Left ventricle myocardium inferior (tissue), 1 donor: ENCODE measurements at places on chromosomes 4 and X.

DNA sequence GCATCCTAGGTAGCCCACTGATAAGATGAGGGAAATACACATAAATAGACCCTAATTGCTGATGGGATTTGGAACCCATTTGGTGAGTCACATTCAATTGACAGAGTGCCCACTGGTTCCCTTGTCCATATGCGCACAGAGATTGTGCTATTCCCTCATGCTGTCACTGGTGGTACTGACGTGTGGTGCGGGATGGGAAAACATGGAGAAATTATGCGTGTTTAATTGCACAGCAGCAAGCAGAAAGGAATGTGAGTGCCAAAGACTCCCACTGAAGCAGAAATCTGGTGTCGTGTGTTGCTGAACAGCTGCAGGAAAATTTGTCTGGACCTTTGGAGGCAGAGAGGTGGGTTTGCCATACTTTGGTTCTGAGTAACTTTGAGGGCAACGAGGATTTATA, 92.2 kb downstream of the NHSL2 start:
- no peak for DNase-seq

GRCh38 chr4:56972809-56973208, 4.6 kb downstream of the NOA1 start:
- no peak for DNase-seq

DNA sequence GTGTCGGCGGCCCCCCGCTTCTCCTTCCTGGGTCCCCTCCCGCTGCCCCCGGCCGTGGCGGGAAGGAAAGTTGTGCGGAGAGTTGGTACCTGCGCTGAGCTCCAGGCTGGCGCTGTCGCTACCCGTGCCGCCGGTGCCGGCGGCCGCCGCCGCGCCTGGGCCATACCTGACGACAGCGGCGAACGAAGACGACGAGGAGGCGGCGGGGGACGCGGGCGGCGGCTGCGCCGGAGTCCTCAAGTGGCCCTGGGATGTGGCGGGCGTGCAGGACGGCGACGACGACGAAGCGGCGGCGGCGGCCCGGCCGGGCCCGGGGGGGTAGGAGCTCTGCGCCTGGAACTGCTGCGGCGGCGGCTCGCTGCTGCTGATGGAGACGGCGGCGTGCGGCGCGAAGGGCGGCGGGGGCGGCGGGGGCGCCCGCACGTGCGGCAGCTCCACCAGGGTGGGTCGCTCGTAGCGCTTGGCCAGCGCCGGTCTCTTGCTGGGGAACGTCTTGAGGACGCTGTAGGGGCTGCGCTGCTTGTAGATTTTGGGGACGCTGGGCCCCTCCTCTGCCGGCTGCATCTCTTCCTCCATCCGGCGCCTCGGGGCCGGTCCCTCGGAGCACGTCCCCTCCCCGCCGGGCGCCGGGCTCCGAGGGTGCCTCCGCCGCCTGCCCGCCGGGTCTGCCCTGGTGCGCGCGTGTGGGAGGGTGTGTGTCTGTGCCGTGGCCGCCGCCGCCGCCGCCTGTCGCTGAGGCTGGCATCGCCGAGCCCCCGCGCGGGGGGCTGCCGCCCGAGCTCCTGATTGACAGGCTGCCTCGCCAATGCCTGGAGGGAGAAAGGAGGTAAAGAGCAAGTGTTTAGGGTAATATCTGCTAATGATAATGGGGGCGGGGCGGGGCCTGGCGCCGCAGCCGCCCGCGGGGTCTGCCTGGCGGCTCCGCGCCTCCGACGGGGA, 618 bp downstream of the BEND4 start:
- DNase-seq: no peak

GRCh38 chrX:78527263-78527662, 131.9 kb downstream of the RTL3 start:
- no peak for DNase-seq

DNA sequence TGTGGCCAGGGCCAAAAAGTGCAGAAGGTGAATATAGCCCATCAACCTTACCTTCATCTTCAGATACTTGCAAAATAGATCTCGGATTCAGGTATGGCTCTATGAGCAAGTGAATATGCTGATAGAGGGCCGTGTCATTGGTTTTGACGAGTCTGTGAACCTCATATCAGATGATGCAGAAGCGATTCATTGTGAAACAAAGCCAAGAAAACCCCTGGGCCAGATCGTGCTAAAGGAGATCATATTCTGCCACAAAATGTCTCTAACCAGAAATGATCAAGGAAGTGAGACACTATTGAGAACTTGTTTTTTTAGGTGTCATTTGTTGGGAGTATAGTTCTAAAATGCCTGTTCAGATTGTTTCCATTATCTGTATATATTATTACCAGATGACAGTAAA, 48.3 kb downstream of the PDK3 start:
- no peak for DNase-seq

DNA sequence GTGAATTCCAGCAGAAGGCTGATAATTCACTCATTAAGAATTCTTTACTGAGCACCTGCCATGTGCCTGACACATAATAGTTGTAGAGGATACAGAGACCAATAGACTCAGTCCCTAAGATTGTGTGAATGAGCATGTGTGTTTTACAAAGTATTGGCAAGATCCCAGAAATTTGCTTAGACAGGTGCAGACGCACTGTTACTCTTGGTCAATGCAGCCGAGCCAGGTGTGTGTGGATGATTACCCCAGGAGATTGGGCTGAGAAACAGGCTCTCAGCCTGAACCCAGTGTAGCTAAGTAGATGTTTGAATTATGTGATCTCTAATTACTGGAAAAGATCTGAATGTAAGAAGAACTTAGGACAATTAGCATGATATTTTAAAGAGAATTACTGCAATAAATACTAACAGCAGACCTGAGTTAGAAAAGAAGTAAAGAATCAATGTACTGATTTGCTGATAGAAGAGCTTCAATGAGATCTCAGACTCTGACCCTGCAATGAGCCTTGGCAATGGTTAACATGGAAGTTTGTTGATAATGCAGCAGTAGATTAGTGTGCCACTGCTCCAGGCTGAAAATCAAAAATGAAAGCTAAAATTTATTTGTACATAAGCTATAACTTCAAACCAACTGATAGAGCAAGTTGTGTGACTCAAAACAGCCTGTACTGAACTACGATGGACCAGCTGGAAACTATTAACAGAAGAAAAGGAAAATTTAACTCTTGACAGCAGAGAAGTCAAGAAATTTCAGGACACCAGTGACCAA, 32.2 kb upstream of the NDST4 start:
- DNase-seq: no peak

- DNase-seq: no peak
These were observed 244.1 kb downstream of the GPC3 start for GRCh38 chrX:133741303-133741702.

DNA sequence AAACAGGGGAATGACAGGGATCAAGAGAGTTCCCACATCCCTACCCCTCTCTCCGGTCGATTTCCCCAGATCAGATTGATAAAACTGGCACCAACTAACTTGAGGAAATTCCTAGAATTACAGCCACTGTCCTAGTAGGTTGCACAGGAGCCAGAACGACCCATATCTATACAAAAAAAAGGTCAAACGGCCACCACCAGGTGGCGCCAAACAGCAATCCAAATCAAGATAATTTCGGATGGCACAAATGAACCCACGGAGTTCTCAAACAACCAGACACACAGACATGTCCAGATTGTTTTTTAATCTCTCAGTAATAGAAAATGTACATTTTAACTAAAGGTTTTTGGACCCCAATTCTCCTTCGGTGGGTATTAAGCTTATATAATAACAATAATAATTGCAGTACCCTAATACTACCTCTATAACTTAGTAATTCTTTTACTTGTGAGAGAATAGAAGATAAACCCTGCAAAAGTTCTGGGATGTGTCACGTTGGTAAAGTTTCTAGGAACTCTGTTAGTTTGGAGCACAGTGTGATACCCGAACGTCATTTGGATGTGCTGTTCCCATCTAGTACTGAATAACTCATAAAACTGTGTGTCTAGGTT, 212.6 kb downstream of the SPOCK3 start:
- peak; percentile 45 for DNase-seq

GRCh38 chrX:17848545-17849265, 12.4 kb downstream of the RAI2 start:
- DNase-seq: no peak

GRCh38 chr4:156999175-156999517, 27.5 kb upstream of the PDGFC start:
- DNase-seq: no peak

DNA sequence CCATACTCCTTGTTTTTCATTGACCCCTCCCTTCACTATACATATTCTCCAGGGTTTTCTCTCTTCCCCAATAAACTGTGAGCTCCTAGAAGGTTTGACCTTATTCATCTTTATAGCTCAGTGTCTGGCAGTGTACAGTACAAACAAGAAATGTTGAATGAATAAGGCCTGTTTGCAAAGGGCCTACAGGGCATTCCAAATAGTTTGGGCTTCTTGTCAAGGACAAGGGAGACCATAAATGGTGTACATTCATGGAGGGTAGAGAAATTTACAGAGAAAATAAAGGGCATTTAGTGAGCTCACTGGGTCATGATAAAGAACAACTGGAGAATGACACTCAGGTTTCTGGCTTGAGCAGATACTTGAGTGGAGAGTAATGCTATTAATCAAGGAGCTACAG, 47.5 kb upstream of the EIF1AX start:
- DNase-seq: no peak

DNA sequence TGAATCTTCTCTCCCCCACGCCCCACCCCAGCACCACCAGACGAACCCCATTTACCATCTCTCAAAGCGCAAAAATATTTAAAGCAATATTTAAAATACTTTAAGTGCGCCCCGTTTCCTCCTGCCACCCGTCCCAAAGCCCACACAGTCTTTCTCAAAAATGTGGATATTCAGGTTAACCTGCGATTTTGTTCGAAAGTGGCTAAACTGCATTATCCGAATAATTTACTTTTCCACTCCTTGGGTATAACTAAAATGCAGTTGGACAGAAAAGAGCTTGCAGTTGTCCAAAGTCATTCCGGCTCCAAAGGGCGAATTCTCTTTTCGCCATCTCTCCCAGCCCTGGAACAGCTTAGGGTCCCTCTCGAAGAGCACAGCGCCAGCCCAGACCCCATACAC, 662 bp downstream of the SMIM43 start:
- no peak for DNase-seq

DNA sequence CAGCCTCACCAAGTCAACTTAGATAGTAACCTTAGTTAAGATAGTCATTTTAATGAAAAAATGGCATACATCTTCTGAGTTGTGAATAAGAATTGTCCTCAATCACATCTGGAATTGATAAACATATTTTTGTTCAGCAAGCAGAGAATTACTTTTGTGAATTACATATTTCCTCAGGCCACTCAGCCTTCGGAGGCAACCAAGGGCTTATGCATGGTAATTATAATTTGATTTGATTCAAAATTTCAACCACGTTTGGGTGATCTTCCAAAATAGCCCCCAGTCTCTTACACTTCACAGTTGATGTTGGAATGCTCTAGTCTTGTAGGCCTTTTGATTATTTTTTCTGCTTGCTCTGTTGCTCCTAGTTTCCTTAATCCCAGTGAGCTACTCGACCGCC, 63.4 kb downstream of the GALNTL6 start:
- no peak for DNase-seq

GRCh38 chr4:44646151-44646550, 5.3 kb downstream of the YIPF7 start:
- DNase-seq: no peak

GRCh38 chr4:51932261-51932660, 87.9 kb downstream of the LRRC66 start:
- DNase-seq: no peak

DNA sequence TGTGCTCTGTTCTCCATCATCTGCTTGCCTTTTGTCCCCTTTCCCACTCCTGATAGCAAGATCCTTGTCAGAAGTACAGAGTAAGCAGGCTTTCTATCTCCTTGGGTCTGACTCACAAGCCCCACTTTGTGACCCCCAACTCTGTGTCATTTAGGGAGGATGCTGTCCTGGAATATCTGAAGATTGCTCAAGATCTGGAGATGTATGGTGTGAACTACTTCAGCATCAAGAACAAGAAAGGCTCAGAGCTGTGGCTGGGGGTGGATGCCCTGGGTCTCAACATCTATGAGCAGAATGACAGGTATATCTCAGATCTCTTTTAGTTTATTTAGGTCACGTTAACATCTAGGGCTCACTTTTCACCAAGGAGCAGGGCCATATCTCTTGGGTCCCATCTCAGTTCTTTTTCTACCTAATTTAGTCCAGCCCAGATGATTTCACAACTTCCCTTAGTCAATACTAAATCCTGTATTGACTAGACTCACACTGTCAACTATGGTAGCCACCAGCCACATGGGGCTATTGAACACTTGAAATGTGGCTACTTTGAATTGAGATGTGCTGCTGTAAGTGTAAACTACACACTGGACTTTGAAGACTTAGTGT, 64.3 kb downstream of the MSN start:
- DNase-seq: no peak

DNA sequence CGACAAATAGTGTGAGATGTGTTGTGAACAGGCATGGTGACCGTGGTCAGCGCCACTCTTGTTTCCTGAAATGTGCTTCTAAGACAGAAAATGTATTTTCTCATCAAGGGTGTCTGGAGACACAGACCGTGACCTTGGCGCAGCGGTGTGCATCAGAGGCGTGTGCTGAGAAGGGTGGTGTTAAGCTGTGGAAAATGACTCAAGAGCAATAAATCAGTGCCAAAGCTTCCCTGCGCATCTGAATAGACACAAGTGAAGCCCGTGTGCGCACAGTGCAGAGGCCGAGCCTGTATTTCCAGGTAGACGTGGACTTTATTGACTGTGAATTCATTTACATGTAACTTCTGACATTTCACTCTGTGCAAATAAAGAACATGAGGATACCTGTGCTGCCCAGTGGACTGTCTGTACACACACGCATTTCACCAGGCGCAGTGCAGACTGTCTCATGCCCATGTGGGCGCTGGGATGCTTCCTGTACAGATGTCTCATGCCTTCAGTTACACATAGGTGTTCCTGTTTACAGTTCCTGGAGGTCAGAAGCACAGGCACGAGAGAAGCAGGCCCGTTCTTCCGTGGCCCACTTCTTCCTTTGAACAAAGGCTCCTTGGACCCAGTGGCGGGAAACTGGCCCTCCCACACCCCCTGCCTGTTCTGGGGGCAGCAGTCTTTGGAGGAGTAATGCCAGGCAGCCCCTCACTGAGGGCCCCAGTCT, 31.9 kb downstream of the NSG1 start:
- no peak for DNase-seq

- DNase-seq: no peak
These were observed 111.1 kb downstream of the NFKB1 start for GRCh38 chr4:102612210-102612609.

DNA sequence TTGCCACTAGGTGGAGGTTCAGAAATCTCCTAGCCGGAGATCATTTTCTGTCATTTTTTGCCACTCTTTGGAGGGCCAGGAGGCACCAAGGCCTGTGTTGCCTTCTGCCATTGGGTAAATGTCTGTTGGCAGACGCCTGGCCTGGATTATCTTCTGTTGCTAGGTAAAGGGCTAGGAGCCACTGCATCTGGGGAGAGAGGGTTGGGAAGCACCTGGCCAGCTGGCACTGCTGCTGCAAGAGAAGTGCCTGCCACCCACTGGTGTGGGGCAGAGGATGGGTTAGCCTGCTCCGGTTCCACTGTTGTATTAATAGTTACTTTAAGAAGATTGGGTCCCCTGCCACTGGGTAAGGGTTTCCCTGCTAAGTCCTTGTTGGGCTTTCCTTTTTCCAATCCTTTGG, 58.1 kb downstream of the AWAT2 start:
- DNase-seq: no peak
